ENCODE measurements at places on chromosomes 3 and 15. TPM values are rescaled to one million over a fixed set of nuclear protein-coding genes. Genes with fewer than 3 reads are reported as not detected.

- DNase-seq, result no peak
These were observed 165.5 kb downstream of the IL5RA start for GRCh38 chr3:2944628-2945027.

- no peak for DNase-seq
These were observed 18.2 kb downstream of the IDH3A start for GRCh38 chr15:78167227-78167888.

The PSMD6 gene
- 86.7 TPM for total RNA-seq

The PLXND1 gene
- total RNA-seq, result 1,717 TPM

- DNase-seq, result peak; percentile 60
These were observed 138.8 kb upstream of the HACD2 start for GRCh38 chr3:123723522-123724168.

- no peak for DNase-seq
These were observed 21.6 kb downstream of the RPL22L1 start for GRCh38 chr3:170848292-170848917.

DNA sequence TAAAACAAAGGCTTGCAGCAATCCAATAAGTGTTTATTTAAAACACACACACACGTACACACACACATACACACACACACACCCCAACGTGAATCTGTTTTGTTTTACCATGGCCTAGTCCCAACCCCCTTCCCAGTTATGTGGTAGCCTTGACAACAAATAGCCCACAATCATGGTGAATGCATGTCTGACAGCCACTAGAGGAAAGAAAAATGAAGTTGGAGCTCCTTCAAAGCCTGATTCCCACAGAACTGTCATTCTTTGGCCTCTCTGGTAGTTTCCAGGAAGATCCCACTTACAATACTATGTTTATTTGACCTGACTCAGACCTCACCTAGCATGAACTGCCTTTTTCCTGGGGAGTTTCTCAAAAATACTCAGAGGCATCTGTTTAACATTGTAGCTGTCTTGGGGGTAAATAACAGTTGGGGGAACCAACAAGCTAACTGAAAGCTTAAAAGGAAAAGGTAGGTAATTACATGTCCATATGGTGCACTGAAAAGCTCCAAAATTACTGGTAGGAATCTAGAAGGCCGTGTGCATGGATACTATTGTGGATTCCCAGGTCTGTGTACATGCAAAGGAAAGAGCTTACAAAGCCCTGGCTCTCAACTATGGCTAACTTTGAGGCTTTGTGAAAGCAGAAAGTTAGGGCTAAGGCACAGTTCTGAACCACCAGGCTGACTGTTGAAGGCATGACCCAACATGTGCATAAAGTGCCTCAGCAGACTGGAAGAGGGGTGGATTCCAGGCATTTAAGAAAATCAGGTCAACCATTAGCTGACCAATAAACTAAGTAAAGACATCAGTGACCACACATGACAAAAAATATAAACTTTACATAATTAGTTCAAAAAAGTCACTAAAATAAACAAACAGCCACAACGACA is 65.3 kb downstream of the FAIM start:
- DNase-seq, result no peak

The FGF7 gene
- total RNA-seq, result 0.64 TPM

DNA sequence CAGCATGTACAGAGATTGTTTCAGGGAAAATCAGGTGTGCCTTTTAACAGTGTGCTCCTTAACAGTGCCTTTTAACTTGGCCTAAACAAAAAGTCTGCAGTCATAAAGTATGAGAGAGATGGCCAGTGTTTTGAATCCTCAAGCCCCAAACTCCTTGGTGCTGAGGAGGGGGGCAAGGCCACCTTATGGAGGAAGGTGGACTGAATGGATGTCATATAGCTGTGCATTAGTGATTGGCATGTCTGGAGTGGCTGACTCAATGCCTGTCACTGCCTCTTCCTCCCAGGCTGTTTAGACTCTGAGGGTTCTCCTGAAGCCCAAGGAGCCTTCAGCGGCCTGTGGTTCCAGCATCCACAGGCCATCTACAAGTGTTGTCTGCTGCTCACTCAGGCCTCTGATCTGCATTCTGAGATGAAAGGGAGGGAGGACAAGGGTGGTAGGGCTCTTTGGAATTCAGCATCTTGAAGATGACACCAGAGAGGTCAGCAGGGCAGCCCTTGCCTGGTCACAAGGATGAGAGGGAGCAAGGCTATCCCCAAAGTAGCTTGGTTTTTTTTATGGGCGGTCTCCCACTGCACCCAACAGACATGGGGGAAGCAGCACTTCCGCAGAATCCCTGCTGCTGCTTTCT is 1.5 kb downstream of the FOXL2NB start:
- DNase-seq, result no peak

The OIP5 gene
- total RNA-seq, result 2.5 TPM

The SLC6A1 gene
- not detected for total RNA-seq

The PROS1 gene
- total RNA-seq, result 25.4 TPM

DNA sequence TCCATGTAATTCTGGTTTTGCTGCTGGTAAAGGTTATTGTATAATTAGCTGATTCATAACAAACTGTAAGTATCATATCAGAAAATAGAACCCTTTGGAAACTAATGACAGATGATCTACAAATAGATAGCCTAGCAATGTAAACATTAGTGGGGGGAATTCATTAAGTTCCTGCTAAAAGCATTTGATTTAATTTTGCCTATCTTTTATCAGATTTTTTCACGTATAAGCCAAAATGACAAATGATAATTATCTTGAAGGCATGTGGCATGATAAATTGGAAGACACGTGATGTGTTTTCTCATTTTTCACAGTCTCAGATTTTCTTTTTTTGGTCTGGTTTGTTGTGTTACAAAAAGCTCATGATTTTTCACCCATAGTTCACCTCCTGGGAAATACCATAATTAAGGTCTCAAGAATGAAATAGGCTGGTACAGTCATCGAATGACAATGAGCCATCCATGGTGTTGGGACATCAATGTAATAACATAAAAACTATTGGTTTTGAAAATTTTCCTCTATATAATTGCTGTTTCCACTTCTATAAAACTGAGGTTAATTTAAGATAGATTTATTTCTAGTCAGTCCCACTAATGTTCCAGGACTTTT is 325.9 kb upstream of the TBL1XR1 start:
- no peak for DNase-seq

DNA sequence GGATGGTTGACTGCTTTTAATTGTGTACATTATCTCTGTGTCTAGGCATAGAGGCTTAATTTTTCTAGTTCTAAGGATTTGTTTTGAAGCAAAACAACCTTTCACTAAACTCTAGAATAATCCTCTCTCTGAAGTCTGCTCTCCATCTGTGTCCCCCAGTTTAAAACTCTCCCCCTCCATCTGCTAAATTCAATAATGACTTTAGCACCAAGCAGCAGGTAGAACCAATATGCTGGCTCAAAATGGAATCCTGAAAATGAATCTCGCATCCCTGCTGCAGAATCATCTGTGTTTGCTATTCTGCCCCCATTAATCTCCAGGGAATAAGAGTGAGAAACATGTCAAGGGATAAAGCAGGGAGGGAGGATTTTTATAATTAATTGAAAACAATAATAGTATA is 111.8 kb downstream of the TUSC7 start:
- DNase-seq, result no peak

DNA sequence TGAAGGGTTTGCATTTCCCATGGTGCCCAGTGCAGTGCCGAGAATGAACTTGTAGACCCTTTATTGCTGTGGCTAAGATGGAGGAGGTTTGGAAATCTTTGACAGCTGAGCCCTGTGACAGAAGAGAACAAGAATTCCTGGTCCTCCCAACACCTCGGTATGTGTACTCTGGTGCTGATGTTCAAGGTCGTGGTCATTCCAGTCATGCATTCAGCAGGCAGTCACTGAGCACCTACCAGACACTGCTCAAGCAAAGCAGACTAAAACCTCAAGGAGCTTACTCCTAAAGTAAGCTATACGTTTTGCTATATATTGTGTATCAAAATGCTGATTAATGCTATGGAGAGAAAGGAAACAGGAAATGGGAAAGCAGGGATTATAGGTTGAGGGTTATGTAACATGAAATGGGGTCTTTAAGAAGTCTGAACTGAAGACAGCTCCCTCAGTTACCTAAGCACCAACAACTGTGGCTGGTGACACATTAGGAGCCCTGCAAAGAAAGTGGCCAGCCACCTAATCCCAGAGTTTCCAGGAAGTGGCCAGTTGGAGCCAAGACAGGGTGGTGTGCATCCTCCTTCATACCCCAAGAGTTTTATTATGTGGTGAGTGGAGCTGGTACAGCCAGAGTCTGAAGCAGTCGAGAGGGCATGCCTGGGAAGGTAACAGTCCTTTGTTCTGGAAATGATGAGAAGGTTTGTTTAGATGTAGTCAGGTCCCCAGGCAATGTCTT is 65.0 kb downstream of the CCNL1 start:
- DNase-seq, result no peak

GRCh38 chr15:66094331-66094730 is 159.2 kb downstream of the MEGF11 start:
- no peak for DNase-seq

DNA sequence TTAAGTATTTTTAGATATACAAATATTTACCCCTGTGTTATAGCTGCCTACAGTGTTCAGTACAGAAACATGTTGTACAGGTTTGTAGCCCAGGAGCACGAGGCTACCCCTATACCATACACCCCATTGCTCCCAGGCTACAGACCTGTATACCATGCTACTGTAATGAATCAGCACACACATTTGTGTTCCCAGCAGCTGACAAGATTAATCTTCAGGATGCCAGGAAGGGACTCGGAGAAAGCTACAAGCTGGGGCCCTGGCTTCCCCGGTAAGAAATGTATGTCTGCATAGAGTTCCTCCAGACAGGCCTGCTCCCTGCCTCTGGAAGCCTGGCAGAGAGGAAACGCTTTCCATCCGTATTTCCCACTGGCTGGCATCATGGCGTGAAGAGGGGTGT is 136.5 kb downstream of the XXYLT1 start:
- DNase-seq, result no peak

The SUMF1 gene
- 55.5 TPM for total RNA-seq

GRCh38 chr3:129441782-129442181 is 1.8 kb downstream of the IFT122 start:
- no peak for DNase-seq

GRCh38 chr3:183924956-183925355 is 40.3 kb upstream of the PARL start:
- DNase-seq, result no peak

The C3orf49 gene
- total RNA-seq, result not detected

DNA sequence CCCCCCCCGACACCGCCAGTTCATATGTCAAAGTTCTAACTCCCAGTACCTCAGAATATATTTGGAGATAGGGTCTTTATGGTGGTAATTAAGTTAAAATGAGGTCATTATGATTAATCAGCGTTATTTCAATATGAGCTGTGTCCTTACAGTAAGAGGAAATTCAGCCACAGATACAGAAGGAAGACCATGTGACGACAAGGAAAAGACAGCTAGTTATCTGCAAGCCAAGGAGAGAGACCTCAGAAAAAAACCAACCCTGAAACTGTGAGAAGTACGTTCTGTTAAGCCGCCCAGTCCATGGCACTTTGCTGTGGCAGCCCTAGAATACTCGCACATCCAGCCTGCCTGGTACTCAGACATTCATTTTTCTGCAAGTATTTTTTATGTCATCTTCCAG is 62.3 kb upstream of the ARL8B start:
- no peak for DNase-seq

The CHP1 gene
- 167 TPM for total RNA-seq

DNA sequence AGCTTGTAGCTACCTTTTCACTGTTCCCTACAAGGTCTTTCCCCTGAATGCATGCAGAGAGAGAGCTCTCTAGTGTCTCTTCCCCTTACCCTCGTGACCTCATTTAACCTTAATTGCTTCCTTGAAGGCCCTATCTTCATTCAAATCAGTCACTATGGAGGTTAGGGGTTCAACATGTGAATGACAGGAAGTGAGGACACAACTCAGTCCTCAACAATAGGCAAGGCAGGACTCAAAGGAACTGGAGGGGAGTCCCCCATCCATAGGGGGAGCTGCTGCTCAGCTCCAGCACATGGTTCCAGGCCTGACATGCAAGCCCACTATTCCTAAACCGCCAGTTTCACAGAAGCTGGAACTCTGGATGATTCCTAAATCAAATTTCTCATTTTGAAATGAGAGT is 33.8 kb upstream of the GYG1 start:
- DNase-seq, result no peak

The MRPS25 gene
- 55.6 TPM for total RNA-seq

DNA sequence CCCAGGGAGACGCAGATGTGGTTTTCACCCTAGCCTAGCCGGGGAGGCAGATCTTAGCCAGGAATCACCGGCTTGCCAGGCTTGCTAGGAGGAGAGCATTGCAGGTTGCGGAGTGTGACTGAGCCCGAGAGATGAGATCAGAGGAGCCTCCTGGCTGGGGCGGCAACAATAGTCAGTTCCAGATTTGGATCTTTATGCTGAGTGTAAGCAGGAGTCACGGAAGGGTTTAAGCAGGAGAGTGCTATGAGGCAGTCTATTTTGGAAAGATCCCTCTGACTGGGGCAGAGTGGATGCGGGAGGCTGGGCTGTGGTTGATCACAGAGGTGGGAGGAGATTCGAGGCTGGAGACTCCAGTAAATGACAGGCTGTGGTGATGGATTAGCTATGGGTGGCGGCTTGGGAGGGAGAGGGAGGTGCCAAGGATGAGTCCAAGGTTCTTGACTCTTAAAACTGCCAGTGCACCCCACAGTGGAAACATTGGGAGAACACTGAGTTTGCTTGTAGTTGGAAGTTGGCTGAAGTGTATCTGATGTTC is 10.4 kb upstream of the BAHD1 start:
- no peak for DNase-seq

DNA sequence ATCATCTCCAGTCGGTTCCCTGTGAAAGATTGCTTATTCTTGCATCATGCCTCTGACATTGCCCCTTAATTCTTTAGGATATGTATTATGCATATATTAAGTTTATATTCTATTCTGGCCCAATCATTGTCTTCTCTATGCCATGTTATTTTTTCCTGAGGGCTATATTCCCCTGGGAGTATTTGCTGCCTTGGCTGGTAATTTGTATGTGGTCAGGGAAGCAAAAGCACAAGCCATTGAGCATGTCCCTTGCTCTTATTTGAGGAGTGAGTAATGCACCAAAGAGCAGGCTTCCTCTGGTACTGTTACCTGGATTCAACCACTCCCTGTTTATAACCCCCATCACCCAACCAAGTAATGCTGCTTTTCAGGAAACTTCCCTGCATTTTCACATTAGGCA is 36.3 kb downstream of the STAC start:
- DNase-seq, result no peak

GRCh38 chr3:170690661-170690981 is 104.7 kb upstream of the SLC7A14 start:
- DNase-seq, result no peak

The NEK10 gene
- 3.4 TPM for total RNA-seq

The FBXO40 gene
- total RNA-seq, result not detected

GRCh38 chr15:27768732-27769475 is 330.2 kb downstream of the OCA2 start:
- no peak for DNase-seq

DNA sequence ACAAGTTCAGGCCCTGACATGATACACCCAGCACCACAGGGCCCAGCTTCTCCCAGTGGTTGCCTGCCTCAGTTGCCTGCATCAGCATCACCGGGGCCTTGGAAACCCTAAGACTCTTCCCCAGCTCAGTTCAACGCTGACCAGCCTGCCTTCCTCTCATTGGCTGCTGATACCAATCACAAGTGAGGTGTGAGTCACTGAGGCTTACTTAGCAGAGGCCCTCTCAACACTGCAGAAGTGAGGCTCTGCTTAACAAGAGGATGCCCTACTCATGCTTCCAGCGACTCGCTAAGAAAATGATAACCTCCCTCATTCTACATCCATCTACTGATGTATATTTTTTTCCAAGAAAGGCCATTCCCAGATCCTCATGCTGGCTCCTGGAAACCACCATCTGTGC is 151.9 kb downstream of the ADAMTS17 start:
- no peak for DNase-seq

GRCh38 chr3:67860429-67860828 is 206.0 kb upstream of the SUCLG2 start:
- DNase-seq, result no peak

GRCh38 chr3:130709671-130710070 is 37.0 kb downstream of the PIK3R4 start:
- no peak for DNase-seq

Measured in glomerular endothelial cell (primary cell).